ENCODE measurements at places on chromosomes 11 and 22.

- DNase-seq = no peak
Measured at GRCh38 chr11:12174128-12174476, 63.7 kb downstream of the MICAL2 start.

DNA sequence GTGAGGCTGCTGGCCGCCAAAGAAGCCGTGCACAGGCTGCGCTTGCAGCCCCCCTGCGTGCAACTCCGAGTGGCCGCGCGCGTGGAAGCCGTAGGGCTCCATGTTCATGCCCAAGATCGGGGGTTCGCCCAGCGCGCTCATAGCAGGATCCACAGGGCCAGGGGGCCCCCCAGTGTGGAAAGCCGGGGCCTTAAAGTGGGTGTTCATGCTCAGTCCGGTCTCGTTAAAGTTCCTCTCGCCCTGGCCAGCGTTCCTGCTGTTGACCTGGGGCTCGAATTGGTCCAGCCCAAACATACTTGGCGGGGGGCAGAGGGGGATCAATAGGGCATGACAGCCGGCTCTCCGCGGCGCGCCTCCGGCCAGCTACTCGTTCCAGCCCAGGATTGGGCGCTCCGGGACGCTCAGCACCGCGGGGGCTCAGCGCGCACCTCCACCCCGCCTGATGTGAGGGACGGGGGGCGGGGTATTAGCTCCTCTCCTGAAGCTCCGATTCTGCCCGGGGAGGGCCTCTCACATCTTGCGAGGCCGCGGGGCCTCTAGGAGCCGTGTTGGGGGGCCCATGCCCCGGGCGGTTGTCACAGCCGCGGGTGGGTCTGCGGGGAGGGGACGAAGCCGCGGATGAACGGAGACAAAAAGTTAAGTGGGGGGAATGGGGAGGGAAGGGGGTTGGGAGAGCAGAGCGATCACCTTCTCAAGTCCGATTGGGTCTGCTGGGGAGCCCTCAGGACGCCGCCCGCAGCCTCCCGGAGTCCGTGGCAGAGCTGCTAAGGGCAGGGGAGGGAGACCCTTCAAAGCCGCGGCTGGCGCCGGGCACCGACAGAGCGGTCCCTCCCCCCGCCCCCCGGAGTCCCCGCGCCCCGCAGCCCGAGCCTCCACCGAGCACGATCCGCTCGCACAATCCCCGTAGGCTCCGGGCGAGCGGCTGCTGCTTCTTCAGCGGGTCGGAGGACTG lies 1.0 kb downstream of the MN1 start:
- DNase-seq = no peak

DNA sequence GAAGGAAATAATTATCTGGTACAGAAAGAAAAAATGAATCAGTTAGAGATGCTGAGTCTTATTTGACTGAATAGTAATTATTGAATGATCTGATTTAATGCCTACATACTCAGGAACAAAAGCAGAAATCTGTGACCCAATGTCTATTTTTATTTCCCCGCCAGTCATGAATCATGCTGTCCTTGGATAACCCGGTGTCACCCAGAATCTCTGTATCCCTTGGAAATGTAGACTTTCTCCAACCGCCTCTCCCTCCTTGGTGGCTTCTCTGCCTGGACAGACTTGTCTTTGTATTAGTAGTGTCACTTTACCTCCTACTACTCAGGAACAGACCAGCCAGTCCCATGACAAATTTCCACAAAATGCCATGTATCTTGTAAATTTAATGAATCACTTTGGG lies 173.3 kb upstream of the PDGFD start:
- DNase-seq = no peak

- DNase-seq = no peak
Measured at GRCh38 chr22:21587803-21588611, 20.5 kb downstream of the UBE2L3 start.

DNA sequence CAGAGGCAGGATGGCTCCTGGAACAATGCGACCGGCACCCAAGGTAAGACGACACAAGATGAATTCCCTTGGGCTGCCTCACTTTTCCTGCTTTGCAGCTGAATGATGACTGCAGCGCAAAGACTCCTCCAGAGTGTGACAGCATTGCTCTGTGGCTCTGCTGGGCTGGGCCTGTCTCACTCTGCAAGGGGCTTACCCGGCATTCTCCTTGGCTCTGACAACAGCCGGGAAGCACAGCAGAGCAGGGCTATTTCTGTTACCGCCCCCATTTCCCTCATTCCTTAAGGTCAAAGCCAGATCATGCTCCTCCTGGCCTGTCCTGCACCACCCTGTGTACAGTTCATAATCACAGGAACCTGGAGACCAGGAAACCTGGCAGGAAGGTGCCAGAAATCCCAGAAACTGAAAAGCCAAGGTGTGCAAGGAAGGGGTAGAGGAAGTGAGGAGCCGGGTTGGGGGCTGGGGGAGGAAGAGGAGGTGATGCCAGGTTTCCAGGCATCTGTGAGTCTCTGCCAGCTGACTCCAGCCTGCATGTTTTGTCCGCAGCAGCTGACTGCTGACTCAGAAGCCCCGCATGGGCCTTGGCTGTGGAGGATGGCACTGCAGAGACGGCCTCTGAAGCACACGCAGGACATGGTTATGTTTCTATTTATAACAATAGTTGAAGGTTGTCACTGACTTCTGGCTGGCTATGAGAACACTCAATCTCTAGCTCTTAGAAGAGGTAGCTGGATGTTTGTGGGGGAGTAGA lies 113.6 kb downstream of the MICAL3 start:
- no peak for DNase-seq

DNA sequence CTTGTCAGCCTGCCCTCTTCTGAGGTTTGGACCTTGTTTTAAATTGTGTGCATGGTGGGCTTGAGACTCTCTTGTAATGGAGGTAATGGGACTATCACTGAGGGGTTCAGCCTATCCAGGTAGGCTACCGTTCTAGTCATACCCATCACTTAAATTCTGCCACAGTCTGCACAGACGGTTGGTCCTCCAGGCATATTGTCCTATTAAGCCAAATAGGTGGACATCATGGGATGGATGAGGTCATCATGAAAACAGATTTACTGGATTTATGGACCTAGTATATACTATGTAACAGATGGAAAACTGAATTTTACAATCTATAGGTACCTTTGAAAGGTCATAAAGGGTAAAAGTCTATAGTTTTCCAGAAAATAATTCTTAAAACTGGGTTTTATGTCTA lies 9.1 kb upstream of the RBM4 start:
- no peak for DNase-seq

GRCh38 chr22:17820879-17821439 lies 46.7 kb upstream of the BID start:
- no peak for DNase-seq

DNA sequence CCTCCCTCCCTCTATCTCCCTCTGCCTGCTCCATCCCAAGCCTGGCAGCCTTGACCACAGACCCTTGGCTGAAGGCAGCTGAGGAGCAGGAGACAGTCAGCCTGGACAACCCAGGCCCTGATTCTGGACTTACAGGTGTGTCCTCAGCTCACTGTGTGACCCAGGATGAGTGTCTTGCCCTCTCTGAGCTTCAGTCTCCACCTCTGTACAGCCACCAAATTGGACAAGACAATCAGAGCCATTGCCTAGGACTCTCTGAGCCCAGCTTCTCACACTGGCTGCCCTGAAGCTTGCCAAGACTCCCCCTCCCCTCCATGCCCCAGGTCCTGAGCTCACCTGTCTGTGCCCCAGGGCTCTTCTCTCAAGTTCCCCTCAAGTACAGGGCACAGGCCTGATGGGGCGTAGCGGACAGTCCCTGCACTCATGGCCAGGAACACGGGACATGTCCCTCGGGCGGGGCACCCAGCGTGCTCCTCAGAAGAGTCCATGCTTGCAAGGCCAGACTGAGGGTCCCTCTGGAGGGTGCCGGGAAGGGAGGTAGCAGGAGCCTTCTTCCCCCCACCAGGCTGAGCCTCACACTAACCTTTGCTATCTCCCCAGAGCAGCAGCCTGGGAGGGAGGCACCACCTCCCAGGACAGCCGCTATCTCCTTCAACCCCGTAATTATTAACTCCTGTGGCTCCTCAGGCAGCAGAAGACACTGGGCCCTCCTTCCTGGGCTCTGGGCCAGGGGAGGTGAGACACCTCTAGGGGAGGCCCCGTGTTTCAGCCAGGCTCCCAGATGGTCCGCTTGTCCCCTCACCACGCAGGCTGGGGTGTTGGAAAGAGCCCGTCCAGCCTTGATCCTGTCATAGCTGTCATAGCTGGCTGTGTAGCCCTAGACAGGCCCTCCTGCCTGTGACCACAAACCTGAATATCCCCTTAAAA lies 2.6 kb upstream of the RAB3IL1 start:
- DNase-seq = no peak

GRCh38 chr22:26548984-26549383 lies 36.7 kb upstream of the TFIP11 start:
- no peak for DNase-seq

DNA sequence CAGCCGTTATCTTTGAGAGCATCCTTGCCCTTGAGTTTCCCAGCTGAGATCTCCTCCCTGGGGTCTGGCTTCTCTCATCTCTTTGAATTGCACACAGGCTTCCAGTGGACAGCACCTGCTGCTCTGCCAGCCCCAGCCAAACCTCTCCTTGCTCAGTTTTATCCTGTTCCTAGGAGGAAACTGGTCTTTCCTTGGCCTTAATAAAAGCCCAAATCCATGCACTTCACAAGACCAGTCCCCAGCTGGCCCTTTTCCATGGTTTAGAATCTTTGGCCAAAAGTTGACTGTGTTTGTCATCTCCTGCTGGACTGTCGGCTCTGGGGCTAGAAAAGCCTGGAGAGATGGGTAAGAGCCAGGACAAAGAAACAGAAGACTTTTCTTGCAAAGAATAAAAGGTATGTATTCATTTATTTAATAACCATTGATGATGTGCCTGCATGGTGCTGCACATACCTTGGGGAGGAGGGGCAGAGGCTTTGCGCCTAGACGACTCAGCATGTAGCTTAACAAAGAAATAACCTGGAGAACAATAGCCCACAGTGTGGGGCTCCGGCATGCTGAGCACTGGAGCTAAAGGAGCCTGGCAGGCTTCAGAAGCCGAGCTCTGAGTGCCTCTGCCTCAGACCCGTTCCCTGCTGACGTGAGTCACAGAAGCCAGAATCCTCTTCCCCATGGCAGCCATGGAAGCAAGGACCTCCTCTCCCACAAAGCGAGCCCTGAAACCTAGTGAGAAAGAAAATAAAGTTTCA lies 319.3 kb upstream of the B3GAT1 start:
- DNase-seq = no peak

DNA sequence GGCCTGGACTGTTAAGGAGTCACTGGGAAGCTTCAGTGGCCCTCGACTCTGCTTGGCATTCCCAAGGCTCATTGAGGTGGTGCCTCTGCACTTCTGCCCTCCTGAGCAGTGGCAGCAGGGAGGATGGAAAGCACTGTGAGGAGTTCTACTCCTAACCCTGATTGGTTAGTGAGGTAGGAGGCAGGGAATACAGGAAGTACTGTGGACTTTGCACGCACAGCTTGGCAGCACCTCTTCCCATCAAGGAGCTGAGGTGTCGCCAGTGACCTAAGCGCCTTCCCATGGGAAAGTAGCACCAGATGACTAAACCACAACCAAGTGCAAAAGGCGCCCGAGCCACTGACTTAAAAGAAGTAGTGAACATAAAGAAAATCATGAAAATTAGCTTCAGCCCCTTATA lies 152.5 kb upstream of the CADM1 start:
- no peak for DNase-seq

GRCh38 chr11:65417702-65418430 lies 4.7 kb upstream of the NEAT1 start:
- DNase-seq = no peak

DNA sequence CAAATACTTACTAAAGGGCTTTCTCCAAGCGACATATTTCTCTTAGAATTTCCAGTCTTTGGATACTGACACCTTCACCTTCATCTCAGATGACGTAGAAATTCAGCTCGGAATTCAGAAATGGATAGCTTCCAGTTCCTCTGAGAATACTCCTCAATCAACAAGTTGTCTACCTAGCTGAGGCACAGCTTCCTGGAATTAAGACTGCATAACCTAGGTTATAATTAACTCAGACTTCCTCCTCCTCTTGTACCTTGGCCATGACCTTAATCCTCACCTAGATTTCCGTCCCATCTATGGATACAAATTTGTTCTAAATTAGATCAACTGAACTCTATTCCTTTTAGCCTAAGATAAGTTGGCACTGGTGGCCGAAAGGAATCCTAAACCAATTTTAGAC lies 17.4 kb downstream of the ATP5MG start:
- no peak for DNase-seq

DNA sequence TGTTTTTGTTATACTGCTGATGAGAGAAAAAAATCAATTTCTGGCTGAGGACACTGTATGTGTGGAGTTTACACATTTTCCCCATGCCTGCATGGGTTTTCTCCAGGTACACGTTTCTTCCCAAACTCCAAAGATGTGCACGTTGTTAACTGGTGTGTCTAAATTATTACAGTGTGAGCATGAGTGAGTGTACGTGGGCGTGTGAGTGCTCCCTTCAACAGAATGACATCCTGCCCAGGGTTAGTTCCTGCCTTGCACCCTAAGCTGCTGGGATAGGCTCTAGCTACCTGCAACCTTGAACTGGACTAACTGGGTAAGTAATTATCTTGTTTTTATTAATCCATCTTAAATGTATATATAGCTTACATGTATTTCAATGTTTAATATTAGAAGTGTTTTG lies 5.5 kb downstream of the NPAT start:
- no peak for DNase-seq

DNA sequence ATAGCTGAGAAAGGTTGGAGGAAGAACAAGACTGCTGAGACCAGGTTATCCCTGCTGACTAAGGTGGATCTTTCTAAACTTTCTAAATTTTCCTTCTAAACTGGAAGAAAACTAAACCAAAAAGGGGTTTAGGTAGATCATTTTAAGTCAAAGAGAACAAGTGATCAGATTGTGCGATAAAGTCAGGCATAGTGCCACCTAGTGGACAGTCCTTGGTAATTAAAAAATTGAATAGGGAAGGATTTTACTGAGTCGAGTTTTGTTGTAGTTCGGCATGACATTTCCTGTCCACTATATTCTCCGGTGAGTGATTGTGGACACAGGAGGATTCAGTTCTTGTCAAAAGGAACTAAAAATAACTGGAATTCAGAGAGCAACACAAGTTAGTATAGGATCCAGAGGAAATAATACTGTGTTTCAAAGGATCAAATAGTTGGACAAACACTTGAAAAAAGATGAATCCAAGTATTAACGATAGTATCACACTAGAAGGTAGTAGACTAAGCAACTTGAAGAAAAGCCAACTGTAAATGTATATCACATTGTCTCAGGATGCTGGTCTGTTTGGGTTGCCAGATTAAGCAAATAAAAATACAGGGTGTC lies 1236.4 kb downstream of the FAM181B start:
- no peak for DNase-seq

DNA sequence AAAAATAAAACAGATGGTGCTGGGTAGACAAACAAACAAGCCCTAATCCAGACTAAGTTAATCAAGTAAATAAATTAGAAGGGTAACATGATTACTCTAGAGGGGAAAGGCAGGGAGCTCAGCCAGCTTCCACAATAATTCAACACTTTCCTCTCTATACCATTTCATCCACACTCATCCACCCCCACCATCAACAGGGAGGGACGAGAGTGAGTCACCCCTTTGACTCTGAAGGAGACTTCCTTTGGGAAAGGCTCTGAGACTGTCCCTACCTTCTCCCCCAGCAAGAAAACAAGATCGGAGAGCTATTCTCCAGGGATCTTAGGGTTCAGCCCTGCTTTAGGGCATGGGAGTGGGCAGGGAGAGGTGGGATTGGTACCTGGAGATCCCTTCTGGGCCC lies 33.1 kb downstream of the TRIM66 start:
- no peak for DNase-seq

Measured in esophagus squamous epithelium (tissue), 5 donors.